NCI-H1694 (cell line): ENCODE measurements at places on chromosomes 7 and 10.

DNA sequence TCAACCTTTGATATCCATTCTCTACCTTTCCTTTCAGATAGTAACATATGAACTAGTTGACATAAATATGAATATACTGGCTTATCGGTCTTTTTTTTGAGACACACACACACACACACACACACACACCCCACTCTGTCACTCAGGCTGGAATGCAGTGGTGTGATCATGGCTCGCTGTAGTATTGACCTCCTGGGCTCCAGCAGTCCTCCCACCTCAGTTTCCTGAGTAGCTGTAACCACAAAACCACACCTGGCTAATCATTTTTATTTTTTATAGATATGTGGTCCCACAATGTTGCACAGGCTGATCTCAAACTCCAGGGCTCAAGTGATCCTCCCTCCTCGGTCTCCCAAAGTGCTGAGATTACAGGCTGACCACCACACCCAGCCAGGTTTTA lies 14.2 kb upstream of the NT5C3A start:
- no peak for DNase-seq

- no peak for DNase-seq
These were observed 262.0 kb downstream of the ADRA2A start for GRCh38 chr10:111338805-111339204.

DNA sequence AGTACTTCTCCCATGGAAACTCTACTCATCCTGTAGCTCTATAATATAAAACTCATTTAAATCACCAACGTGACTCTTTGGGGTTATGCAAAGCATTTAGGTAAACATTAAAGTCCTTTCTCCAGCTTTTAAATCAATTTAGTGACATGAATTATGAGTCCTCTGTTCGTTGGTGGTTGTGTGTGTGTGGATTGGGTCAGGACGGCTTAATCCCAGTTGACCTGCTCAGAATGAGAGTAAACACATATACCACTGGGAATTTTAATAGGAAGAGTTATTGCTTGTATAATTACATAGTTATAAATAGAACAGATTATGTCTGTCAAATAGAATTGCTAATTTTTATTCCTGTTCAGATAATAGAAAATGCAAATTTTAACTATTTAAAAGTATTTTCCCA lies 30.7 kb upstream of the ADCY1 start:
- no peak for DNase-seq

DNA sequence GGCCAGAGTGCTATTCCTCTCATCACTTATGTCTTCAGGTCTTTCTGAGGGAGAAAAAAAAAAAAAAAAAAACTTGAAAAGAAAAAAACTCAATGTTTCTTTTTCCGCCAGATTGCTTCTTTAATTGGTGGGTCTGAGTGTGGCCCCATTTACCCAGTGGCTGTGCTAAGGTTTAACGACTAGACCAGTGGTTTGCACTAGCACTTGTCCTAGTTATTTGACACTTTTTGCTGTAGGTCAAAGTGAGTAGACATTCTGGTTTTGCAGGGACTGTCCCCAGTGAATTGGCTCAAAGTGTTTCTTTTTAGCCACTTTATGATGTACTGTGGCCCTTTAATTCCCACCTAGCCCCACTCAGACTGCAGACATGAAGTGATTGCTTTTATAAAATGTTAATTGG lies 273.3 kb downstream of the PTEN start:
- no peak for DNase-seq

DNA sequence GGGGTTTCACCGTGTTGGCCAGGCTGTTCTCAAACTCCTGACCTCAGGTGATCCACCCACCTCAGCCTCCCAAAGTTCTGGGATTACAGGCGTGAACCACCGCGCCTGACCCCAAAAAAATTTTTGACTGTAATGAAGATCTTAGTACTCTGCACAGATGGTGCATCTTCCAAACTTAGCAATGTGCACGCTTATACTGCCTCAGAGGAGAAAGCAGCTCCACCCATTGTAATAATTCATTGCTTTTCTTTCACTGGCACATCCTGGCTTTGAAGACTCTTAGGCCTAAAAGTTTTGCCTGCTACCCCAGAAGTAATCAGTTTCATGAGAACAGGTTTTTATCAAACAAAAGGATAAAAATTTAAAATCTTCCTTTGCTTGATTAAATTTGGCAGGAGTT lies 52.1 kb upstream of the OIT3 start:
- DNase-seq: no peak

GRCh38 chr10:47457826-47458225 lies 26.1 kb downstream of the ANXA8 start:
- no peak for DNase-seq

DNA sequence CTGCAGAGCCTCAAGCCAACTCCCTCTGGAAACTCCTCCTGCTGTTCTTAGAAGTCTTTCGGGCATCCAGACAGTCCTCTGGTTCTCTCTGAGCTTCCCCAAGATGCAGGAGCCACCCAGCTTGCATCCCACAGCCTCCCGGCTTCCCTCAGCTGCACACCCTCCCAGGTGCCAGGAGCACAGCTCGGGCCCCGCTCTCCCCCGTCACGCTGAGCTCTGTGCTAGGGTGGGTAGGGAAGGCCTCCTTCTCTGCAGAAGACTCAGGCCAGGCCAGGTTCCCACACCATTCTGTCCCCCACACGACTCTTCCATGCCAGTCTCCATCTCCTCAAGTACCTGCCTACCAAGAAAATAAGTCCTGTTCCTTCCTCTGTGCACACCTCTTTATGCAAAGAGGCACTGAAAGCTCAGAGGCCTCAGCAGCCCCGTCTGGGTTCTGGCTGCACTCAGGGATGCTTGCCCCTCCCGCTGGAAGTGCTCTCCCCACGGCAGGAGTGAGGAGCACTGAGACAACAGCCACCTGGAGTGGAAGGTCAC lies 537.1 kb downstream of the PTPRN2 start:
- DNase-seq: no peak

DNA sequence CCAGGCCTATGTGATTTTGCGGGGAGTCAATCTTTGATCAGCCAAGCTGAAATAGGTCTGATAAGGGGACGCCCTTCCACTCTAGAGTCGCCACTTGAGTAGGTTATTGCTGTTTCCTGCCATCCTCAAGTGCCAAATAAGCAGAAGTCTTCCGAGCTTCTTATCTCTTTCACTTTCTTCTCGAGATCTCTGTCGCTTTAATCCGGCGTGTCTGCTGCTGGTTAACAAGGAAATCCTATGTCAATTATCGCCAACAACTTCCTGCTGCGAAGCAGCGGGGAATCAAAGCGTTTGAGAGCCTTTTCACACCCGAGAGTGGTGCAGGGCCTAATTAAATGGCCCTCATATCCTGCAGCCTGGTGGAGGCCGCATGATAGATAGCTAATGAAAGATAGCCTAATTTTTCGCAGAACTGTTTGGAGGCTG lies 215.9 kb downstream of the RAB11FIP2 start:
- no peak for DNase-seq

DNA sequence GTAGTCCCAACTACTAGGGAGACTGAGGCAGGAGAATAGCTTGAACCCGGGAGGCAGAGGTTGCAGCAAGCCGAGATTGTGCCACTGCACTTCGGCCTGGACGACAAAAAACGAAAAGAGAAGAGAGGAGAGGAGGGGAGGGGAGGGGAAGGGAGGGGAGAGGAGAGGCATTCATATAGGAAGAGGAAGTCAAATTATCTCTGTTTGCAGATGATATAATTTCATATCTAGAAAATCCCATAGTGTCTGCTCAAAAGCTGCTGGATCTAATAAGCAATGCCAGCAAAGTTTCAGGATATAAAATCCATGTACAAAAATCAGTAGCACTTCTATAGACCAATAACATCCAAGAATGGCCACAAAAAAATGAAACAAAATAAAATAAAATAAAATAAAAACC lies 120.3 kb downstream of the LMBR1 start:
- no peak for DNase-seq

GRCh38 chr7:79868010-79868409 lies 266.6 kb upstream of the GNAI1 start:
- no peak for DNase-seq

DNA sequence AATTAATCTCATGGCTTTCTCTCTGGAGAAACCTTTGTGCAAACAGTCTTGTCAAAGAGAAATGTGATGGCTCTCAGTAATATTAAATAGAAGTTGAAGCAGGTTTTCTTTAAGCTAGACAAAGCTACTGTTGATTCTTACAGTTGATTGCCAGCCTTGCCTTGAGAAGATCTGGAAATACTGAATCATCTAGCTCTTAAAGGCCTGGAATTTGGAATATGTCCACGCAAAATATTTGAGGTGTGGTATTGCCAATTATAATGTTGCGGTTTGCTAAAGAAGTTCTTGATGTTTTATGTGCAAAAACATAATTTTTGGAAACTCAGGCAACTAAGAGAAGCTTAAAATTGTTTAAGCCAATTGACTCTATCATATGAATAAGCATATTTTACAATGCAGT lies 371.9 kb downstream of the PHF14 start:
- DNase-seq: no peak

GRCh38 chr7:102988631-102989560 lies 76.1 kb downstream of the LRRC17 start:
- no peak for DNase-seq
